ENCODE measurements at places on chromosomes 16 and 17.

DNA sequence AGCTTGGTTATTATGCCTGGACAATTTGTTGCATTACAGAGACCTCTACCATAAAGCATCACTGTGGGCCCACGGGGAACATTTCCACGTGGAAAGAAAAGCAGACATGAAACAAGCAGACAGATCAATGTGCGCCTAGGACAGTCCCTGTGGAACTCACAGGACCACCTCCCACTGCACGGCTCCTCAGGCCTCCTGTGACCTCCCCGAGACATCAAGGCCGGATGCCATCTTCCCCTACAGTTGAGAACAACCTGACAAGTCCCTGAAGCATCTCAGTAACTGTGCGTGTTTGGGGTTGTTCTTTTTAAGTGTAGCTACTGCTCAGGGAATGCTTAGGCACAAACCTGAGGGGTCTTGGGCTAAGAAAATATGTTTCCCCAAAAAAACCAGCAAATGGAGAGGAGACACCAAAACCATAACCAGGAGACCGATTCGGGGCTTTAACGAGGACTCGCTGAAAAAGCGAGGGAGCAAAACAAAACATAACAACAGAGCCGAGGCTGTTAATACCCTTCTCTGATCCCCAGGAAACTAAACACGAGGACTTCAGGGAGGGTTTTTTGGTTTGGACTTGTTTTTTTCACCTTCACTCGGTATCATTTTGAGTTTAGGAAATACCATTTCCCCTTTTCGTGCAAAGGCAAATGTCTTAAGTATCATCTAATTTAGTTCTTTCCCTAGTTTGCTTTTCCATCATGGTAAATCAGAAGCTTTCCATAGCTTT lies 87.1 kb downstream of the CYTH1 start:
- DNase-seq, result no peak

DNA sequence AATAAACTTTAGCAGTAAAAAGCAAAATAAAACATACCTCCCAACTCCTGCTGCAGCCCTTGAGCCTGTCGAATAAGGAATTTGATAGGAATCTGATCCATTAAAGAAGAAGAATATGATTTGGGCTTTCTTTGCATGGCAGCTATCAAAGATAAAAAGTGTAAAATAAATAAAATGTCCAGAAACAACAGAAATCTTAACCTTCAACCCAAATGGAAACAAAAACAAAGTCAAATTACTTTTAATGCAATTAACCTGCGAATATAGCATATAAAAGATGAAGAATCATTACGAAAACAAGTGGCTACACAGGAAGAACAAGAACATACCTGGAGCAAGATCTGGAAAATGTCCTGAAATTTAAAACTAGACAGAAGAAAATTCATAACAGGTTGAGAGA lies 21.5 kb upstream of the BRIP1 start:
- no peak for DNase-seq

- no peak for DNase-seq
These were observed 443 bp downstream of the TEDC2 start for GRCh38 chr16:2460391-2460713.

- no peak for DNase-seq
These were observed 36.9 kb upstream of the C17orf78 start for GRCh38 chr17:37338847-37339246.

DNA sequence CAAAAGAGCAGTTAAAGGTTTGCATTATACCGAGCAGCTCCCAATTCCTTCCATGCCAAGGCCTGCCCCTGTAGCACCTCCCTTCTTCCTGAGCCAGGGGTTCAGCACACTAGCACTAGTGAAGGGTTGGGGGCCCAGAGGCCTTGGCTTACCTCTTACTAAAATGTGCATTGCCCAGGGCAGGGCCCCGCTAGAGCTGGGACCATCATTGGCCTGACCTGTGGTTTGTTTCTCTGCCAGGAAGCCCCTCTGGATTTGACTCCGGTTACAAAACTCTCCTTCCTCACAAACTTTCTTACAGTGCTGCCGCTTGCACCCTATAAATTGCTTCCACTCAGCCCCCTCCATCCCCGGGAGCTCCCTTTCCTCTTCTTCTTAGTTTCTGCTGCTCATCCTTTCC lies 33.8 kb downstream of the MPRIP start:
- no peak for DNase-seq

Data from MCF 10A (cell line).